IMR-90 (cell line): ENCODE measurements at places on chromosomes 7 and 10.

DNA sequence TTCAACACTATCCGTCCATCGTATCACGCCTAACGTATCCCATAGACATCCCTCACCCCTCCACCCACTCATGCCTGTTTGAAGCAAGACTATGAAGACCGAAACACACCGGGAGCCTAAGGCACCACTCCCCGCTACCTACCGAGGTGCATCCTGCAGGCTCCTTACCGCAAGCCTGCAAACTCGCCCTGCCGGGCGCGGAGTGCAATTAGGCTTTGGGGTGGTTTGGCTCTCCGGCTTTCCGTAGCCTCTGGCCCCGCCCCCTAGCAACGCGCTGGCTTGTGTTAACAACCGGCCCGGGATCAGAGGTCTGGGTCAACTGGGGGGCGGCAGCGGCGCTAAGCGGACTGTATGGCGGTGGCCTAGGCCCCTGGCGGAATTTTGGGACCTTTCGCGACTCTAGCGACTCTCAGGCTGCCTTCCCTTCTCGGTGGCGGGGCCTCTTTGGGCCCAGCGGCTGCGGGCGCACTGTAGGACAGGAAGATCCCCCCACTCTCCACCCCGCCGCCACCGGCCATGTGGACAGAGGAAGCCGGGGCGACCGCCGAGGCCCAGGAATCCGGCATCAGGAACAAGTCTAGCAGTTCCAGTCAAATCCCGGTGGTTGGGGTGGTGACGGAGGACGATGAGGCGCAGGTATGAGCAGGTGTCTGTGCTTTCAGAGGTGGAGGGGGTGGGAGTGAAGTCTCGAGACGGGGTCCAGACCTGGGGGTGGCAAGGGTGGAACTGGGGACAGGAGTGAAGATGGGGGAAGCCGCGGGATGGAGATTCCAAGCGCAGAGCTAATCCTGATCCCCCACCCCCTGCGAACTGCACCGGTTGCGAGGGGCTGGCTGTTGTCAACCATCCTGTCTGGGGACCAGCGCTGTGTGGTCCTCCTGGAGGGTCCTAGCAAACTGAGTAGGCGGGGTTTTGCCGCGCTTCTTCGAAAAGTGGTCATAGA, at the start of gene CFAP69:
Gene CFAP69, plus strand, starts transcription at position 266 of the 943 bp plus-strand sequence. Its CDS starts 251 bp downstream, at position 517.
- peak within 1 kb of the TSS; percentile 92 for H3K4me3 ChIP-seq
- H3K4me1 ChIP-seq = no peaks in the 10 kb centered on the region
- DNase-seq = peak; percentile 78
- H3K27me3 ChIP-seq = no peaks in the 10 kb centered on the region; the same call in none of the 2 replicates
- no peaks in the 10 kb centered on the region for H3K36me3 ChIP-seq

GRCh38 chr7:98923512-98923911, 45.2 kb downstream of the TRRAP start:
- H3K4me1 ChIP-seq = peaks cover 9% of the 10 kb centered on the region
- peaks cover 55% of the 10 kb centered on the region for H3K36me3 ChIP-seq
- H3K27ac ChIP-seq = peak overlapping the region; percentile 44; the same call in 1 of the 2 replicates
- H3K4me3 ChIP-seq = no peak overlapping the region

DNA sequence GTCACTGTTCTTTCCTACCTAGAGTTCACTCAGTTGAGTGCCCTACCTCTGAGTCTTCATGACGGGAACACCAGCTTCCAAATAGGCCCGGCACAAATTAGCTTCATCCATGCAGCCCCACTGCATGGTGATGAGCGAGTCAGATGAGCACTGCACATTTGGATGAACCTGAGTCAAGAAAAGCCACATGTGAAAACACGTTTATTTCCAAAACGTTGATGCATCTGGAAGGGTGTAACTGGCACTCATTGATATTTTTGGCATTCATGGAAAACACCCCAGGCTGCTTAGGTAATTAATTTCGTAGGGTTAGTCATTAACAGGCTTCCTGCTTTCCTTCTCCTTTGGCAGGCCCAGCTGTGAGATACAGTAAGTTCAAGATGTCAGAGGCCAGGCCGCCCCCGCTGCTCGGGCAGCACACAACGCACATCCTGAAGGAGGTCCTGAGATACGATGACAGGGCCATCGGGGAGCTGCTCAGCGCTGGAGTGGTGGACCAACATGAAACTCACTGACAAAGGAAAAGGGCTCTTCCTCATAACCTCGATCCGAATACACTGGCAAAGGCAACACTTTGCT, 725.2 kb downstream of the SUGCT start:
- no peaks in the 10 kb centered on the region for H3K36me3 ChIP-seq
- H3K4me1 ChIP-seq = no peaks in the 10 kb centered on the region
- H3K27ac ChIP-seq = no peak overlapping the region
- no peak for DNase-seq

GRCh38 chr10:123860209-123860608, 31.4 kb downstream of the CPXM2 start:
- no peak overlapping the region for H3K4me3 ChIP-seq
- no peak overlapping the region for H3K27ac ChIP-seq
- DNase-seq = no peak
- H3K4me1 ChIP-seq = no peaks in the 10 kb centered on the region
- H3K36me3 ChIP-seq = no peaks in the 10 kb centered on the region

DNA sequence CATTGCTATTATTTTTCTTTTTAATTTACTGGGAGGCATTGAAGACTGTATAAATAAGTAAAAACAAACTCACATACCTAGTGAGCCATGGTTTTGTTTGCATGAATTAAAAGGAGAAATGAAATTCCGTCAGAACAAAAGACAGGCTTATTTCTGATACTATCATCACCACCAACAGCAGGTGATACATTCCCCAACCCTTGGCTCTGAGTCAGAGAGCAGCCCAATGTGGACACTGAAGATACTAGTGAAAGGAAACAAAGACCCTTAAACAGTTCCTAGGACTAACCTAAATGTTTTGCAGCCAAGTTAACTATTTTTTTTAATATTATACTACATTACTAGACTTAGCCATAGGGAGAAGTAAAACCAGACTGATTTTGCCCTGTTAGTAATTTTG, 31.6 kb downstream of the CHRM2 start:
- H3K4me3 ChIP-seq = no peak overlapping the region
- no peak overlapping the region for H3K27ac ChIP-seq
- no peak for DNase-seq
- peaks cover 13% of the 10 kb centered on the region for H3K36me3 ChIP-seq

DNA sequence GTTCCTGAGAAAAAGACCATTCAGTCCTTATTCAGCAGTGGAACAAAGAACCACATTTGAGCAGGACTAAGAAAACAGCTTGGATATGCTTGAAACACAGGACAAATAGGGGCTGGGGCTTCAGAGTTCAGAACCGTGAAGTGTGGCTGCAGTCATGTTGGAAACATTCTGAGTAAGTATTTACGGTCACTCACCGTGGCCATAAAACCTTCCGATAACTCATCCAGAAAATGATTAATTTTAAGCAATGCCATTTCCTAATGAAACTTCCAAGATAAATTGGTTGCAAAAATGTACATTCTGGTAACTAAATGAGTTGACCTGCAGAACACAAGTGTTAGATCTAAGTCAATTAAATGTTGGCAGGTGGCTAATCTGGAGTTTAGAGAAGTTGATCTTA, 279.2 kb downstream of the CXCL12 start:
- H3K27me3 ChIP-seq = no peaks in the 10 kb centered on the region
- no peaks in the 10 kb centered on the region for H3K36me3 ChIP-seq
- H3K4me1 ChIP-seq = no peaks in the 10 kb centered on the region
- no peak overlapping the region for H3K27ac ChIP-seq
- DNase-seq = no peak

DNA sequence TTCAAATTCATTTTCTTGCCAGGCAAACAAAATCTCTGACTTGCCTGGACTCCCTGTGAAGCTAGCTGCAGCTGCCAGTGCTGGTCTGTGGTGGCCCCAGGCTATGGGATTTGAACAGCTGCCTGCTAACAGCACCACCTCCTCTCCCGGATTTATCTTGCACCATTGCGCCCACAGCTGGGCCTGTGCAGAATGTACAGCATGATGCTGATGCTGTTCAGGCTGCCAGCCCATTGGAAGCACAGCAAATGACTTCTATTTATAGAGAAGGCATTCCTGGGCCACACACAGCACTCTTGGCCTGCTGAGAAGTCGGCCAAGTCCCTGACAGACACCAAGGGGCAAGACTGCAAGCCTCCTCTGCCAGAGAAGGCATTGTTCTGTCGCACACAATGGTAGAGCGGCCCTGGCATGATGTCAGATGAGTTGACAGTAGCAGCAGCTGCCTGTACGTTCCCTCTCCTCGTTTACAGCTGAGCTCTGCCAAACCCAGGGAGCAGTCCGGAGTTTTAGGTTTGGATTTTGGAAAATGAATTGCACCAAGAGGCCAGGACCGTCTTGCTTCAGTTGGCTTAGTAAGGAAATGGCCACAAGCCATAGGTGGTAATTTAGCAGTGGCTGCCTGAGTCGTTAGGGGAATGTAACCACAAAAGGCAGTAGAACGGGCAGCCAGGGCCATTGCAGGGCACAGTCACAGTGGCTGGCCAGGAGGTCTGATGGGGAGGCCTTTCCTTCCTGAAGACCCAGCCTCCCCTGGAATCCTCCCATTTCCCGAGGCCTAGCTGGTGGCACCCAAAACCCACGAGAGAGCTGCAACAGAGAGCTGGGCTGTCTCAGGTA, 38.5 kb downstream of the MTURN start:
- no peak overlapping the region for H3K27ac ChIP-seq
- H3K36me3 ChIP-seq = no peaks in the 10 kb centered on the region
- peak; percentile 89 for DNase-seq

DNA sequence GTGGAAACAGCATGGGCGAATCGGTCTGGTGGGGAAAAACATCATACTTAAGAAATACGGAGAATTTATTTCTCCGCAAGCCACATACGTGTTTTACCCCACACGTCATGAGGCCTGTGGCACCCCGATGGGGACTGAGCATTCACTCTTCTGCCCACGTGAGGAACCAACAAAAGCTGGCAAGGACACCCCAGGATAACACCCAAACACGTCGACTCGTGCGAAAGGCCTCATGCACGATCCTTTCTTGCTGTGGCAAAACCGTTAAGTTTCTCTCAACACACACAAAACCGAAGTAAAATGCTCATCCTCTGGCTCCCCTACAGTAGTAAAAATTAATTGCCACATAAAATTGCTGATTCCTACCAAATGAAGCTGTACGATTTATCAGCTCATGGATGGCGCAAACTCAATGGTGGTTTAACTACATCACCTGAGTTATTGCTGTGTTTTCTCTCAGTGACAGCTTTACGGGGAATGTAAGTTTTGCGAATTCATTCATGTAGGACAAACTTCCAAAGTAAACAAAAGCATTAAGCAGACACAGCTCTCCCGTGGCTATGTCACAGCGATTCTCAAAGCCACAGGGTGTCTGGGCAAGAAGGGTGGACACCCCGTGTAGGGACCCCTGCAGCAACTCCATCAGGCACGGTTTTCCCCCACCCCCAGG, 97.0 kb downstream of the CTBP2 start:
- no peak for DNase-seq
- H3K36me3 ChIP-seq = peaks cover 11% of the 10 kb centered on the region
- peaks cover 32% of the 10 kb centered on the region for H3K4me1 ChIP-seq
- no peaks in the 10 kb centered on the region for H3K27me3 ChIP-seq
- H3K27ac ChIP-seq = no peak overlapping the region

GRCh38 chr10:15605740-15606369, 113.9 kb downstream of the ITGA8 start:
- H3K27me3 ChIP-seq = peaks cover 9% of the 10 kb centered on the region
- H3K4me1 ChIP-seq = no peaks in the 10 kb centered on the region
- no peak overlapping the region for H3K27ac ChIP-seq
- DNase-seq = no peak

GRCh38 chr7:134450294-134451000, 8.5 kb downstream of the AKR1B1 start:
- peaks cover 45% of the 10 kb centered on the region for H3K4me1 ChIP-seq
- DNase-seq = peak; percentile 53
- H3K27me3 ChIP-seq = no peaks in the 10 kb centered on the region

- no peak overlapping the region for H3K4me3 ChIP-seq
- no peak overlapping the region for H3K27ac ChIP-seq
- H3K4me1 ChIP-seq = no peaks in the 10 kb centered on the region
- no peak for DNase-seq
Measured at GRCh38 chr7:150668472-150668911, 17.0 kb upstream of the GIMAP2 start.

GRCh38 chr10:46001187-46001756, 29.0 kb downstream of the TIMM23 start:
- H3K27me3 ChIP-seq = no peaks in the 10 kb centered on the region
- no peaks in the 10 kb centered on the region for H3K4me1 ChIP-seq
- DNase-seq = no peak
- H3K36me3 ChIP-seq = peaks cover 38% of the 10 kb centered on the region

GRCh38 chr10:19668116-19668515, 148.1 kb upstream of the PLXDC2 start:
- H3K4me3 ChIP-seq = no peak overlapping the region
- no peaks in the 10 kb centered on the region for H3K27me3 ChIP-seq
- no peaks in the 10 kb centered on the region for H3K4me1 ChIP-seq
- no peak for DNase-seq
- H3K27ac ChIP-seq = no peak overlapping the region
- H3K36me3 ChIP-seq = no peaks in the 10 kb centered on the region

GRCh38 chr7:126445991-126446390, 806.8 kb downstream of the GRM8 start:
- no peaks in the 10 kb centered on the region for H3K36me3 ChIP-seq
- H3K27me3 ChIP-seq = no peaks in the 10 kb centered on the region
- H3K4me1 ChIP-seq = no peaks in the 10 kb centered on the region
- H3K4me3 ChIP-seq = no peak overlapping the region
- no peak for DNase-seq
- no peak overlapping the region for H3K27ac ChIP-seq

- H3K4me1 ChIP-seq = peaks cover 2% of the 10 kb centered on the region; the same call in 1 of the 2 replicates
- no peak overlapping the region for H3K27ac ChIP-seq
- no peaks in the 10 kb centered on the region for H3K36me3 ChIP-seq
- DNase-seq = peak; percentile 81
- H3K27me3 ChIP-seq = no peaks in the 10 kb centered on the region
- H3K4me3 ChIP-seq = no peak overlapping the region
Measured at GRCh38 chr7:90579181-90579688, 16.9 kb upstream of the CDK14 start.

DNA sequence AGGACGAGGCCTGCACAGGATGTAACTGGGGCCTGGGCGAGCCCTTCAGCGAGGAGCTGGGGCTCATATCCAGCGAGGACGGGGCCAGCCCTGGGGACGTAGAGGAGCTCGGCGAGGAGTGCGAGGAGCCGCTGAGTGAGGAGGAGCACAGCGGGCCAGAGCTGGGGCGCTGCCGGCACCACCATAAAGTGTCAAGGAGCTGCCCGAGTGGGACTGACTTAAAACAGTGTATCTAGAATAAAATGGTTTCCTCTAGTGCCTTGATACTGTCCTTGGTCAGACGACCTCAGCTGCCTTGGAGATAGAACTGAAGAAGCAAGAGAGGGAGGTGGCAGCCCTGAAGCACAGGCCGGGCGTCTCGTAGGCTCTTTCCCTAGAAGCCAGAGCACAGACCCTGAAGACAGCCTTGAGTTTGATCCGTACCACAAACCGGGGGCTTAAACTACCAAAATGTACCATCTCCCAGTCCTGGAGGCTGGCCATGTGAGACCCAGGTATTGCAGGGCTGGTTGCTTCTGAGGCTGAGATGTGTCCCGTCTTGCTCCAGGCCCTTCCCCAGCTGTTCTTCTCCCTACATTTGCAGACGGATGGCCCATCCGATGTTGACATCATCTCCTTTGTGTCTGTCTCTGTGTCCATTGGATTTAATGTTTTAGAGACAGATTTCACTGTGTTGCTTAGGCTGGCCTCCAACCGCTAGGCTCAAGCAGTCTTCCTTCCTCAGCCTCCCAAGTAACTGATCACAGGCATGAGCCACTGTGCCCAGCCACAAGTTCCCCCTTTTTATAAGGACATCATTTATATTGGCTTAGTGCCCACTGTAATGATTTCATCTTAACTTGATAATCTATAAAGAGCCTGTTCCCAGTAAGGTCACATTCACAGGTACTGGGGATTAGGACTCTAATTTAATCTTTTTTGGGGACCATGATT, 35.8 kb downstream of the DNAJB6 start:
- peaks cover 51% of the 10 kb centered on the region for H3K36me3 ChIP-seq
- H3K4me3 ChIP-seq = no peak overlapping the region
- no peak for DNase-seq
- no peak overlapping the region for H3K27ac ChIP-seq
